ENCODE measurements at places on chromosomes 4 and X.

DNA sequence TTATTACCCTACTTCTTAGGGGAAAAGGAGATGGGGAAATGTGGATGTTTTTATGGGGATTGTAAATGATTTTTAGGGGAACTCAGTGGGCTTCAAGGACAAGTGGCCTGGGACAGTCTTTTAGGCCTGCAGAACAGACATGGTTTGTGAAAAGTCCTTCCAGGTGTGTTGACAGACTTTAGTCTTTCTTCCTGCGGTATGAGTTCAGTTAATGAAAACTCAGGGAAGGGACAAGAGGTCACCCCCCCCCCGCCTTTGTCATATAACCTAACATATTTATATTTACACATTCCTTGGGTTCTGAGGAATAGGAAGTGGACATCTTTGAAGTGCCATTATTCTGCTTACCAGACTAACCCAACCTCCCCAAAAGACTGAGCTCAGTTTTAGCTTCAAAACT lies 31.8 kb downstream of the METAP1 start:
- no peak for DNase-seq

- no peak for DNase-seq
Measured at GRCh38 chr4:5970381-5971077, 47.7 kb downstream of the C4orf50 start.

DNA sequence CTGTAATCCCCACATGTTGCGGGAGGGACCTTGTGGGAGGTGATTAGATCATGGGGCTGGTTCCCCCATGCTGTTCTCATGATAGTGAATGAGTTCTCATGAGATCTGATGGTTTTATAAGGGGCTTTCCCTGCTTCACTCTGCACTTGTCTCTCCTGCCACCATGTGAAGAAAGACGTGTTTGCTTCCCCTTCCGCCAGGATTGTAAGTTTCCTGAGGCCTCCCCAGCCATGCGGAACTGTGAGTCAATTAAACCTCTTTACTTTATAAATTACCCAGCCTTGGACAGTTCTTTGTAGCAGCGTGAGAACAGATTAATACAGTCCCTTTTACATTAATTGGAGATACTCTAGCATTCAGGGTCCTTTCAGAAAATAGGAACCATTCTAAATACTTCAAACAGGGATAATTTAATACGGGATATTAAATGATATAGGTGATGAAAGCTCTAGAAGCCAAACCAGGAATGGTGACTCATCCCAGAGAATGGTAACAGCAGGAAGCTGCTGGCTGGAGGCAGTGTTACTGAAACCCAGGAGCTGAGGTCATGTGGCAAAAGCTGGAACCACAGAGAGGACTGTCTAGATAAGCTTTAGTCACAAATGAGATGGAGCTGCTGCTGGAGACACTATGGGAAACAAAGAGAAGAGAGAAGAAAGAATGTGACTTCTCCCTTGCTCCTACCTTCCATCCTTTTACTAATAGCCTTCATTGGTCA lies 57.3 kb downstream of the GSTCD start:
- DNase-seq = no peak

- peak; percentile 60 for DNase-seq
Measured at GRCh38 chr4:185597532-185598188, 62.4 kb upstream of the PDLIM3 start.

DNA sequence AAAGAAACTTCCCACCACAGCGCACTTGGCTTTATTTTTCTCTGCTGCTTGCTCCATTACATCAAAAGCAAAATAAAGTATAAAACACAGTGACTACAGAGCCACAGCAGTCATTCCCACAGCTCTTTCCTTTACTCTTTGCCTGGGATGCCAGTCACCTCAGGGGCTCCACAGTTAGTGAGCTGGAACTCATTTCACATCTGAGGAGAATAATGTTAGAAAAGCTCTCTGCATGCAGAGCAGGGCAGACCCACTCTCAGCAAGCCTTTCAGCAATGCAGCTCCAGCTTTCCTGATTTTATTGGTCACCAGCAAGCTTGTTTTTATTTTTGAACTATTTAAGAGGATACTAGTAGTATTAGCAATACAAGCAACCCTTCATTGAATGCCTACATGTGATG lies 13.8 kb downstream of the GRXCR1 start:
- DNase-seq = no peak

DNA sequence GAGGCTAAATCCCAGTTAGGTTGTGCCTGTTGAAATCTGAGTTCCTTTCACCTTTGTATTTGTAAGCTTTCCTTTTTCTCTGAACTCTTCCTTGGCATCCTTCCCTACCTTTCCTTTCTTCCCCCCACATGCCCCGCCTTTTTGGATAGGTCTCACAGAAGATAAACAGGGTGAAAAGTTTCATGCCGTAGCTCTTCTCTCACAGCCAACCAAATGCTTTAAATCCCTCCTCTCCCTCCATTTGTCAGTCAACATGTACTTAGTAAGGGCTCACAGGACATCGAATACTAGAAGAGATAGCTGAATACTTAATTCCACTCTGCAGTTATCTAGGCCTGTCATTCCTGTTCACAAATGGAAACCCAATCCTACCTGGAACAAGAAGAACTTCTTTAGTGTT lies 107.1 kb upstream of the BMPR1B start:
- DNase-seq = no peak

GRCh38 chr4:8478801-8479744 lies 38.5 kb downstream of the TRMT44 start:
- peak; percentile 6 for DNase-seq

DNA sequence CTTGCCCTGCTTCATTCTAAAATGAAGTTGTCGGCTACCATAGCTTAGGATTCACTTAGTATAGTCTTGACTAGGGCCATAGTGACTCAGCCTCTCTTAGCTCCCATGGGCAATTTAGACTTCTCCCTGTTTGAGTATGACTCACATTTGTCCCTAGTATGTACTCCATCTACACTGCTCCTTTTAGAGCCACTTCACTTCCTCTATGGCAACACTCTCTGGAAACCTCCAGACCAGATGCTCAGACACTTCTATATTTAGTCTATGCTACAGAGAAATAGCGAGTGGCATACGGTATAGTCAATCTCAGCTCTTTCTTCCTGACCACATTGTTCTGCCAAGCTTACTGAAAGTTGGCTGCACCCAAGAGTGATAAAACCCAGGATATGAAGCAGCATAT lies 11.2 kb downstream of the MEPE start:
- no peak for DNase-seq

GRCh38 chr4:152316969-152317368 lies 218.9 kb downstream of the FBXW7 start:
- no peak for DNase-seq

DNA sequence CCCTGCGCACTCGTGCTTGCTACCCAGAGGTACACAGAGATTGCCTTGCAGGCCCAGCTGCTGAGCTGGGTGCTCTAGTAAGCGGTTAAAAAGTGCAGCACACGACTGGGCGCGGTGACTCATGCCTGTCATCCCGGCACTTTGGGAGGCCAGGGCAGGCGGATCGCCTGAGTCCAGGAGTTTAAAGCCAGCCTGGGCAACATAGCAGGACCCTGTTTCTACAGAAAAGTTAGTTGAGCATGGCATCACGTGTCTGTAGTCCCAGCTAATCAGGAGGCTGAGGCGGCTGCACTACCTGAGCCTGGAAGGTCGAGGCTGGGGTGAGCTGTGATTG lies 5.5 kb downstream of the UVSSA start:
- no peak for DNase-seq

- peak; percentile 67 for DNase-seq
Measured at GRCh38 chrX:76148753-76149152, 24.1 kb upstream of the PBDC1 start.

- DNase-seq = no peak
Measured at GRCh38 chr4:10066206-10066605, 44.9 kb upstream of the SLC2A9 start.

GRCh38 chrX:45818913-45819312 lies 618.2 kb upstream of the DIPK2B start:
- no peak for DNase-seq

DNA sequence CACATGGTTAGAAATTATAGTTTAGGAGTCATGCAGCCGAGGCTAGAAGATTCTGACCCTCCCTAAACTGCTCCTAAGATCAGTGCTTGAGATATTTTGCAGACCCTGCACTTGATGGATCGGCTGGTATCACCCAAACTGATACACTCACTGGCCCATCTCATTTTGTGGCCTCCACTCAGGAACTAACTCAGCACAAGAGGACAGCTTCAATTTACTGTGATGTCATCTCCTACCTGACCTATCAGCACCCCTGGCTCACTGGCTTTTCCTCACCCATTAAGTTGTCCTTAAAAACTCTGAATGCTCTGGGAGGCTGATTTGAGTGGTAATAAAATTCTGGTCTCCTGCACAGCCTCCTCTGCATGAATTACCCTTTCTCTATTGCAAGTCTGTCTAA lies 450.9 kb downstream of the PCDH10 start:
- DNase-seq = no peak

GRCh38 chr4:124941267-124941666 lies 228.7 kb upstream of the ANKRD50 start:
- DNase-seq = no peak

- DNase-seq = no peak
Measured at GRCh38 chrX:102651242-102652011, at the start of gene GPRASP1. GPRASP1 (plus strand) TSS chrX:102651483; CDS start chrX:102653914, 2,431 bp downstream.

DNA sequence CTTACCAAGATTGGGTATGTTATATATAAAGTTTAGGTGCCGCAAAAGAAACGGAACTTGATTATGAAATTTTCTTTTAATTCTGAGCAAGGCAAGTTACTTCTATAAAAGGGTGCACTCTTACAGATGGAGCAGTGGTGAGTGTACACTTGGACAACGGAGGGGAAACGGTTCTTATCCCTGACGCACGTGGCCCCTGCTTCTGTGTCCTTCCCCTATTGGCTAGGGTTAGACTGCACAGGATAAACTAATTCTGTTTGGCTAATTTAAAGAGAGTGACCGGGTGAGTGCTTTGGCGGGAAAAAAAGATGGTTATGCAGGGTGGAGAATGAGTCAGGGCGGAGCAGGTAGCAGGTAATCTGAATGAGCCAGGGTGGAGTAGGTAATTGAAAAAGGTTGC lies 149.5 kb downstream of the GC start:
- DNase-seq = no peak

- no peak for DNase-seq
Measured at GRCh38 chr4:123427951-123428350, 31.4 kb downstream of the SPRY1 start.

GRCh38 chr4:57018980-57019379 lies 40.3 kb downstream of the POLR2B start:
- no peak for DNase-seq

DNA sequence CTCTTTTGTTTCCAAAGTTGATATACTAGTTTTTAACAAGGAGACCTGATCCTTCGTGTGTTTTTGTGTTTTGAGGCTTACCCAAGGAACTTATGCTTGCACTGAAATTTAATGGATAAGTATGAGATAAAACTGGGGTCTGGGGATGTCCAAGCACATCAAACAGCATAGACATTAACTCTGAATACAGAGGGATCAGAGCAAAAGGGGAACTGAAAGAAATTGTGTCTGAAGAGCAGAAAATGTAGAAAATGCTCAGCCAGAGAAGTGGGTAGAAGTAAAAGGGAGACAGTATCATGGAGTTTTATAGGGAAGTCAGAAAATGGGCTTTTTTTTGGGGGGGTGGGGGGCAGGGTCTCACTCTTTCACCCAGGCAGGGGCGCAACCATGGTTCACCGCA lies 695.4 kb downstream of the ARAP2 start:
- DNase-seq = no peak

DNA sequence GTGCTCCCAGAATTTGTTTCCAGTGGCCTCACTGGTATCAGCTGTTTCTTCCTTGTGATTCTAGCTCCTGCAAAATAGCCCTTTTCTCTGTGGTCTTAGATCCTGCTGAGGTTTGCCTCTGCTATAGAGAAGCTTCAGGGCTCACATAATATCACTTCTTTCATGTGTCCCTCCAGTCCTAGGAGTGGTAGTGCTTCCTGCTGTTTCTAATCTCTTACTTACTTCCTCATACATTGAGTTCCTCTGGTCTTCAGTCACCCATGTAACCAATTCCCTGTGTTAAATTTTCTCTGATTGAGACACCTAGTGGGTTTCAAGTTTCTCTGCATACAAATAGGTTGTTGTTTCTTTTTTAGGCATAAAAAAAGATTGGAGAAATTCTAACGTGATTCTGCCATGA lies 1567.9 kb downstream of the ARAP2 start:
- no peak for DNase-seq

DNA sequence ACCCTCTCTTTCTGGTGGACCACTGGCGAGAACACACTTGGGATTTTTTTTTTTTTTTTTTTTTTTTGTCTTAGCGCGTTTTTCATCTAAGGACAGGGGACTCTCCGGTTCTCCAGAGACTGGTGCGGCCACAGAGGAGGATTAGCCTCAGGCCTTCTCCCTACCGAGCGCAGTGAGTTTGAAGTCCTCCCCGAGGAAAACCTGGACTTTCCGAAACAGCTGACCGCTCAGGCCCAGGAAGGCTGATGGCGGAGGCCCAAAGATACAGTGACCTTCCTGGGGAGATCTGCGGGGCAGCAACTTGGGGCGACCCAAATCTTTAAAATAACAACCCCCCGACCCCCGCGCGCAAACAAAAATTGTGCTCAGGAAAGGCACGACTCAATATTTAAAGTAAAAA lies 9.2 kb downstream of the NKX3-2 start:
- no peak for DNase-seq

GRCh38 chr4:173121076-173121561 lies 47.5 kb upstream of the GALNT7 start:
- DNase-seq = no peak

DNA sequence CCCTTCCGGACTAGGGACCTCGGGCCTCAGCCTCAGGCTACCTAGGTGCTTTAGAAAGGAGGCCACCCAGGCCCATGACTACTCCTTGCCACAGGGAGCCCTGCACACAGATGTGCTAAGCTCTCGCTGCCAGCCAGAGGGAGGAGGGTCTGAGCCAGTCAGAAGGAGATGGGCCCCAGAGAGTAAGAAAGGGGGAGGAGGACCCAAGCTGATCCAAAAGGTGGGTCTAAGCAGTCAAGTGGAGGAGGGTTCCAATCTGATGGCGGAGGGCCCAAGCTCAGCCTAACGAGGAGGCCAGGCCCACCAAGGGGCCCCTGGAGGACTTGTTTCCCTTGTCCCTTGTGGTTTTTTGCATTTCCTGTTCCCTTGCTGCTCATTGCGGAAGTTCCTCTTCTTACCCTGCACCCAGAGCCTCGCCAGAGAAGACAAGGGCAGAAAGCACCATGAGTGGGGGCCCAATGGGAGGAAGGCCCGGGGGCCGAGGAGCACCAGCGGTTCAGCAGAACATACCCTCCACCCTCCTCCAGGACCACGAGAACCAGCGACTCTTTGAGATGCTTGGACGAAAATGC lies at the start of gene WAS:
Gene WAS, plus strand, starts transcription at position 389 of the 572 bp plus-strand sequence. Its CDS starts 55 bp downstream, at position 444.
- peak; percentile 80 for DNase-seq

- no peak for DNase-seq
Measured at GRCh38 chr4:184893801-184894571, 68.2 kb upstream of the ACSL1 start.
